ENCODE measurements at places on chromosomes 2 and 18. TPM values are rescaled to one million over a fixed set of nuclear protein-coding genes. Genes with fewer than 3 reads are reported as not detected.

The CAPN14 gene
- not detected for total RNA-seq

The LBX2 gene
- 0.64 TPM for total RNA-seq

The NDC80 gene
- 6.0 TPM for total RNA-seq

The RPRM gene
- total RNA-seq, result not detected

The FSHR gene
- not detected for total RNA-seq
